NCI-H524 (cell line): ENCODE measurements at places on chromosomes 13 and 19.

DNA sequence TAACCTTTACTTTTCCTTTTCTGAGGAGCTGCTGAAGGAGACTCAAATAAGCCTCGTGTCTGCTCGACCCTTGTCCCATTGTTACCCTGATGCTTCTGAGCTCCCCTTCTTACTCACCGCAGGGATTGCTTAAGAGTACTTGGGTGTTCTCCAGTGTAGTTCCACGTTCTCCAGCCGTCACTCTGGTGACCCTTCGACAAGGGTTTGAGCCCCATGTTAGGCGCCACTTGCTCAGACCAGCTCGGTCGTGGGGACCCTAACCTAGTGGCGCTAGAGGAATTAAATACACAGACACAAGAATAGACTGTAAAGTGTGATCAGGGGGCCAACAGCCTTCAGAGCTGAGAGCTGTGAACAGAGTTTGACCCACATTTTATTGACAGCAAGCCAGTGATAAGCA is 10.3 kb downstream of the ZNF480 start:
- DNase-seq = no peak

DNA sequence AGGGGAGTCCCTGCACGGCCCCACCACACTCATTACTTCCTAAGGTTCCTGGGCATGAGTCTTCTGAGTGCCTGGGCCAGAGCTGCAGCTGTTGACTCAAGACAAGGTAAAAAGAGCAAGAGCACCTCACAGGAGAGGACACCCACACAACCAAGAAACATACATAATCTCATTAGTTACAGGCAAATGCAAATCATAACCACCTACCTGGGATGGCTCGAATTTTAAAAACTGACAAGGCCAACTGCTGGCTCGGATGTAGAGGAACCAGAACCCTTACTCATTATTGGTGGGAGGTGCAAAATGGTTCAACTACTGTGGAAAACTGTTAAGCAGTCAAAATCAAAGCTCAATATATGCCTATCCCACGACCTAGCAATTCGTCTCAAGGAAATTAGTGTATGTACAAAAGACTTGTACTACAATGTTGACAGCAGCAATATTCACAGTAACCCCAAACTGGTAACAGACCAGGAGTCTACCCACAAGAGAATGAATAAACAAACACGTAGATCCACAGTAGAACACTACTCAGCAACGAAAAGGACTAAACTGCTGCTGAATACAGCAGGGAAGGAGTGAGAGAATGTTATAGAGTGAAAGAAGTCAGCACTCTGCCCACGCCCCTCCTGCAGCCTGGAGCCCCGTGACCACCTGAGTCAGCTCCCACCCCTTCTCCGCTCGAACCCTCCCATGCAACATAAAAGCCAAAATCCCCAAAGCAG is 15.8 kb downstream of the AKT2 start:
- no peak for DNase-seq

GRCh38 chr13:64527561-64527960 is 2702.6 kb downstream of the PCDH9 start:
- no peak for DNase-seq

DNA sequence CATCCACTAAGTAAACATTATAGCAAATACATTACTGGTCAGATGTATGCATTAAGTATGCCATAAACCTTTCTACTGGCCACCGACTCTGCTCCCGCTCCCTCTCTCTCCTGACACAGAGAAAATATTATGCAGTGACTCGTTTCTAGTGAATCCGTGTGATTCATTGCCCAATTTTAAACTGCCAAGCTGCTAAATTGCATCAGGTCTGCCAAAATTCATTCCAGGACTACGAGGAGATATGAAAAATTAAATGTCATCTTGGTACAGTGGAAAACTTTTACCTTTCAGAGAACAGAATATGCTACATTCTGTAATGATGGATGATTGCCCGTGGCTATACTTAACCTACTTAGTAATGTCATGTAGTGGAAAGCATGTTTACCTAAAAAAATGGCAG is 368.8 kb upstream of the TSHZ3 start:
- no peak for DNase-seq

DNA sequence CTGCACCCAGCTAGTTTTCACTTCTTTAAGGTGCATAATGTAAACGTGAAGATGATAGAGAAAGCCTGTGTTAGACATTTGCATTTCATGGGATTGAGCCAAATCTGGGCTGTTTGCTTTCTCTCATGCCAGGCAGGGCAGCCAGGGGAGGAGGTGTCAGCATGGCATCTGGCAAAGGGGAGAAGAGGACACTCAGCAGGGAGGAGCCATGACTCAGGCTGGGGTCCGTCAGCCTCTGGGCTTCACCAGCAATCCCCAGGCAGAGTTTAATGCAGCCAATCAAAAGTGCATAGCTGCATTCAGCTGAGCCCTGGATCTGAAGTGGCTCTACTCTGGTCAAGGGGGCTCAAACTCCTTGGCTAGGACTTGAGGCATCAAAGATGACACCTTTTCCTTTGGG is 23.5 kb downstream of the EBPL start:
- DNase-seq = no peak

GRCh38 chr19:2787115-2787514 is 1.8 kb downstream of the THOP1 start:
- DNase-seq = no peak

GRCh38 chr19:30206187-30206586 is 166.0 kb upstream of the ZNF536 start:
- no peak for DNase-seq

DNA sequence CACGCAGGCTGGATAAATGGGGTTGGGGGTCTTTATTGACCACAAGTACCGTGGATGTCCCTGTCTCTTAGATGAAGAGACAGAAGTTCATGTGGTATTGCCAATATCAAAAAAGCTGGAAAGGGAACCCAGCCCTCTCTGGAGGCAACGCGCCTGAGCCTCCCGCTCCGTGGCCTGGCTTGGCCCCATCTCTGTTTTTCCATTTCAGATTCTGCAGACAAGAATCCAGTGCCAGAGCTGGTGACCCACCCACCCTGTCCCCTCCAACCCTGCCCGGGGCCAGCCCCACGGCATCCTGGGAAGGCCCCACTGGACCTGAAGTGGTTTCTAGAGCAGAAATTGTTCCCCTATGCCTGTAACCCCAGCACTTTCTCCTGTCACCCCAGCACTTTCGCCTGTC is 57.7 kb downstream of the PTPRS start:
- no peak for DNase-seq

DNA sequence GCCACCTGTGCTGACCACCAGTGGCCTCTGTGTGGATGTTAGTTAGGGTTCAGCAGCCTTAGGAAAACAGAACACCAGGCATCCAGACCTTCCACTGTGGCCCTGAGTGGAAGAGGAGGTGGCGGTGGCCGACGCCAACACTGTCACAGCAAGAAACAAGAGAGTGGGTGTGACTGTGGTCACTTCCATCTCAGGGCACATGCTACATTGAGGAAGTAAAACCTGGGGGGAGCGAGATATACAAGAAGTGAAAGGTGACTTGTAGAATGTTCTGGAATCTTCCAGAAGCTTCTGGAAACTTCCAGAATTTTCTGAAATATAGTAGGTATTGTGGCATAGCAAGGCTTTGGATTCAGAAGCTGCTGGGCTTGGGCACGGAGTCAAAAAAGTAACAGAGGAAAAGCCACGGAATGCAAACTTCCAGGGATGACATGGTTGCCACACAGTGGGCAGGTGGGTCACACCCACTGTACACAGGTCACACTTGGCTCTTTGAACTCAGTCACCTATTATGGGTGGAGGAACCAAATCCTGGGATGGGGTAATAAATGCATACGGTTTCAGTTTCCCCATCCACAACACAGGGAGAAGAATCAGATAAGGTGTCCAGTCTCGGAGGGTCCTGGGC is 24.3 kb downstream of the GNG7 start:
- no peak for DNase-seq

DNA sequence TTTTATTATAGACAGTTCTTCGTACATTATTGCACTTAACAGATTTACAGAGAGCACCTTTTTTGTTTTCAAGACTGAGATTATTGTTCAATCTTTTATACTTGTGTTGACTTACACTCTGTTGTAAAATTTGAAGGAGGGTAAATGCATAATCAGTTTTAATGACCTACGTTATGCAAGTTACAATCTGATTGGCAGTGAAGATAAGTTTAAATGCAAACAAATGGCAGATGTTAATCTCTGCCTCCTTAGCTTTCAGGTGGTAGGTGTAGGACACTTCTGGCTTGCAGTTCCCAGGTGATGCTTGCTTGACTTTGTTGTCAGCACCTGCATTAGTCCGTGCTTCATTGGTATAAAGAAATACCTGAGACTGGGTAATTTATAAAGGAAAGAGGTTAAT is 424.9 kb downstream of the FGF9 start:
- no peak for DNase-seq

DNA sequence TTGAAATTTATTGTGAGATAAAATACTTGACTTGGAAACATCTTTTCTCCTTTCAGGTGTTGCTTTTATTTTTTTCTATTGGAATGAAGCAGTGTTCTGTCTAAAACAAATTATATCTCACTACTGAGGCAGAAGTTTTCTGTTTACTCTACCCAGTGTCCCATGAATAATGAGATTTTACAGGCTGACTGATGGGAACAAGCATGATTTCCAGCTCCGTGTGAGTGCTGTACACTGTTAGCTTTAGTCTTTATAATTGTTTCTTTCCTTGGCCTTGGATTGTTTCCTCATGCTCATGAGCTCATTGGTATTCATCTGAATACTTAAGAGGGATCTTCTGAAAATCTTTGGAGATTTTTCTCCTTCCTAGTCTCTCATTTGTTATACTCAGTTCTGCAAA is 2049.5 kb upstream of the PRR20A start:
- no peak for DNase-seq

- no peak for DNase-seq
These were observed 4.8 kb upstream of the DACH1 start for GRCh38 chr13:71871844-71872243.

DNA sequence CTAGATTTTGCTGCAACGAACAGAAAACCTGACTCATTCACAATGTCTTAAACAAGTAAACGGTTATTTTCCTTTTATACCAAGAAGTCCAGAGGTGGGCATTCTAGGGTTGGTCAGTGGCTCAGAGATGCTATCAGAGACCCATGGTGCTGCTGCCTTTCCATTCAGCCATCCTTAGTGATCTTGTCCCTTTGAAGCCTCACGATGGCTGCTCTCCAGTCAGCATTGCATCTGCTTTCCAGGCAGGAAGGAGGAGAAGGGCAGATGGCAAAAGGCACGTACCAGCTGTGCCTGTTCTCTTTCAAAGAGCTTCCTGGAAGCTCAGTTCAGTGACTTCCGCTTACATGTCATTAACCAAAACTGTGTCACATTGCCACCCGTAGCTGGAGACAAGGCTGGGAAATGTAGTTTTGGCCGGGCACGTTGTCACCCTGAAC is 30.1 kb downstream of the WDFY2 start:
- peak; percentile 96 for DNase-seq

GRCh38 chr19:15548648-15549047 is 40.3 kb downstream of the CYP4F22 start:
- no peak for DNase-seq

DNA sequence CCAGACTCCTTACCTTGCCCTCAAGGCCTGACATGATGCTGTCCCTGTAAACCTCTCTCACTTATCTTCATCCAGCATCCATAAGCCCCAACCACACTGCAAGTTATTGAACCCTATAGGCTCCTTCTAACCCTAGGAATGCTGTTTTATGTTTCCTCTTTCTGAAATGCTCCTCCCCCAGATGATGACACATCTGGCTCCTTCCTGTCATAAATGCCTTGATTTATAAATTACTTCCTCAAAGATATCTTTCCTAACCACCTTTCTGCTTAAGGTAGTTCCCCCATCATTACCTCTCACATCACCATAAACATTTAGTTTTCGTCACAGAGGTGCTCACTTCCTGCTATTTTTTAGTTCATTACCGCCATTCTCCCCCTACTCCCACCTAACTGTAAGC is 12.3 kb downstream of the RUBCNL start:
- no peak for DNase-seq

DNA sequence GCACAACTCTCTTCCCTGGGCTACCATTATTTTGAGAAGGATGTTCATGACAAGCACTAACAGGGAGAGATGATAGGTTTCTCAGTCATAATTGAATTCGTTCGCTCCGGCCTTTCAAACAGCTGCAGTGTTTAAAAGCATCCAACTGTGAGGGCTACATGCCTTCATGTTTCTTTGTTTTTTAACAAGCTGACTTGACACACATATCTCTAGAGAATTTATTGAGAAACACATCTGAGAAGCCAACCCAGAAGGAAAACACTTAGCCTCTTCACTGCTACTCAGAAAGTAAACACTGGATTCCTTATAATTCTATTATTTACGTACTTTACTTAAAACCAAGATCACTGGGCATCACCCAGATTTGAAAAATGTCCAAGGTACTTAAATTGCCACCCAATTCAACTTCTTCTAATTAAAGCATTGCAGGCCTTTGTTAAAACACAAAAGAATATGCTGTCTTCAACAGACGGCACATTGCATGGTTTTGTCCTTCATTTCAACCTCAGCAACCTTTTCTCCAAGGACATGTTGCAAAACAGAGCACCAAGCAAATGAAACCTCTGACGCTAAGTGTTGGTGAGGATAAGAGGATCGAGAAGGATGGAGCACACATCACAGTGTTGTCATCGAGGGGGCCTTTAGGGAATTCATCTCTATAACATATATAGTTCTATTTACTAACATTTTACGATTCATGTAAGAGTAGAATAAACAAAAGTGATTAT is 75.8 kb downstream of the TBC1D4 start:
- DNase-seq = no peak

DNA sequence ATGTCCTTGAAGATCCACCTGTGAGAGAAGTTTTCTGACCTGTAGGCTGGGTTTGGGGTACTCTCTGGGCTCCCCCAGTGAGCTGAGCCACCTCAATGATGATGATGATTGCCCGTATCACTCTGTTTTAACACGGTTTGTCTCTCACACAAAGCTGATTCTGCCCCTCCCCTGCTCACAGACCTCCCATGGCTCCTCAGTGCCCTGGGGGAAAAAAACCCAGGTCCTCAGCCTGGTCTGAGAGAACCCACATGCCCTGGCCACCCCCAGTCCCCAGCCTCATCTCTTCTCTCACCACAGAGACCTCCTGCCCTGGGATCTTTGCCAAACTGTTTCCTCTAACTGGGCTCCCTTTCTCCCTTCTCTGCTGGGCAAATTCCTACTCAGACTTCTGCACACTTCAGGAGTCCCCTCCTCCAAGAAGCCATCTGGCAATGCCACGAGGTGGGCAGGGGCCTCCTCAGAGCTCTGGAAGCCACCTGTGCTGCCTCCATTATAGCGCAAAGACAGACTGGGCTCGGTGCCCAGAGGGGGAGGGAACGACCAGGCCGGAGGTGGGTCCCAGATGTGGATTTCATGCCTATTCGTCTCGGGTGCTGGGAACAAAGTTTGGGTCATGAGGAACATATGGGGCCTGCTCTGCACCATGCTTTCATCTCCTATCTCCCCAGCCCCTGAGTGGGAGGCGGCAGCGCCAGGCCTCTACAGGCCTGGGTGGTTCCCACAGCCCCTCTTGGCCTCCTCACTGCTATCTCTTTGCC is 8.5 kb upstream of the CA11 start:
- DNase-seq = peak; percentile 100

- DNase-seq = no peak
These were observed 122.5 kb downstream of the STK24 start for GRCh38 chr13:98454389-98454881.
